Stimulated activated CD4-positive, alpha-beta T cell treated with anti-CD3 and anti-CD28 coated beads, Interleukin-1b, Interleukin-23, amount 100 ng/mL, for 1 hour (primary cell): ENCODE measurements at places on chromosomes 3 and 15.

GRCh38 chr15:94203306-94203705 lies 28.1 kb upstream of the MCTP2 start:
- DNase-seq = no peak

DNA sequence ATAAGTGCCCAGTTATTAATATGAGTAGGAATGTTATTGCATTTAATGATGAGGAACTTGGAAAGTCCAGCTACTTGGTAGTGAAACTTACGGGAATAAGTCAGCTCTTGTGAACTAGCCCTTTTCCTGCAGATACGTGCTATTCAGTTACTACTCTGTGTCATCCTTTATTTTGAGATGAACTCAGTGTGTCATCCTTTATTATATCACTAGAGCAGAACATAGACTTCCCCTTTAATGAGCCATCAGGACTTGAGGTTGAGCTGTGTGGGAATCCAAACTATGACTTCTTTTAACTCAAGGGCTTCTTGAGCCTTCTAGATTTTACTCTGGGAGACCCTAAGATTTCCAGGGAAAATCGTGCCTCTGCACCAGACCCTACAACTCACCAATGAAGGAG lies 3.6 kb downstream of the ACTC1 start:
- no peak for DNase-seq

GRCh38 chr15:89662893-89663626 lies 7.8 kb upstream of the KIF7 start:
- DNase-seq = no peak

DNA sequence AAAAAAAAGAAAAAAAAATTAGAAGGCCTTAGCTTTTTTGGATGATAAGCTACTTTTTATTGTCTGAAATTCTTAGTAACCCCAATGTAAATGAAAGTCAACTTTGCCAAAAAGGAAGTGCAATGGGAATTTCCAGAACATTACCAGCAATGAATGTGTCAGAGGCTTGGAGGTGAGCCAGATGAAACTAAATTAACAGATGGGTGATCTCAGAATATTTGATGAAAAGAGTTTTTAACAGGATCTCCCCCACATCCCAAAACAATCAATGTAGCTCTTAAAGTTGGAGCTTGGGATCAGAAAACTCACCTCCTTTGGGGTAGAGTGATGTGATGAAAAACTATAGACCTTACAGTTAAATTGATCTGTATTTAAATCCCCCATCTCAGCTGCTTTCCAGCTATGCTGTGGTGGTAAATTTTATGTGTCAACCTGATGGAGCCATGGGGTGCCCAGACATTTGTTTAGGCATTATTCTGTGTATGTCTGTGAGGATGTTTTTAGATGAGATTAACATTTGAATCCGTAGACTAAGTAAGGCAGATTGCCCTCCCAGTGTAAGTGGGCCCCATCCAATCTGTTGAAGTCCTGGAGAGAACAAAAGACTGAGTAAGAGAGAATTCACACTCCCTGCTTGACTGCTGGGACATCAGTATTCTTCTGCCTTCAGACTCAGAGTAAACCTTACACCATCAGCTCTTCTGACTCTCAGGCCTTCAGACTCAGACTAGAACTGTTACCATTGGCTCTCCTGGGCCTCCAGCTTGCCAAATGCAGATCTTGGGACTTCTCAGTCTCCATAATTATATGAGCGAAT lies 84.3 kb upstream of the TNFSF10 start:
- DNase-seq = no peak

GRCh38 chr15:48049736-48050135 lies 71.1 kb upstream of the SLC24A5 start:
- no peak for DNase-seq
